ENCODE measurements at places on chromosomes 12 and 14.

- no peak for DNase-seq
These were observed 171.8 kb downstream of the FLRT2 start for GRCh38 chr14:85701763-85702162.

DNA sequence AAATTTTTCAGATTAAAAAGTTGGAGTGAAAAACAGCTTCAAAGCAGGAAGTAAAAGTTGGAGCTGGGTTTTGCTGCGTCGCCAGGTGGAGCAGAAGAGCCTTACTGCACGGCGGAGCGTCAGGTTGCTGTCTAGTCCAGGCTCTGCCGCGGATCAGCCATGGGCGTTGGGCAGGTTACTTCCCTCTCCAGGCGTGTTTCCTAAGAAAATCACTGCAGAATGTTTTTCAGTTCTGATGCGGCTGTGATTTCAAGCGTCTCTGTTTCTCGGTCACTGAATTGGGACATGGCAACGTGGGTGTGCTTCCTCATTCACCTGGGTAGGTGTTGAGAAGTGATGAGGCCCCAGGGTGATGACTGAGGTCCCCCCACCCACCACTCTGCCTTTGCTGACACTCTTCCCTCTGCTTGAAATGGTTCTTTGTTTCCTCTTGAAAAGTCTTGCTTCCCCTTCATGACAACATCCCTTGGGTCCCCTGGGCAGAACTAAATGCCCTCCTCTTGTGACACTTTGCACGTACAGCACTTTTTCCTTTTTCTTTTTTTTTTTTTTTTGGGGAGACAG is 7.6 kb downstream of the EVL start:
- no peak for DNase-seq

DNA sequence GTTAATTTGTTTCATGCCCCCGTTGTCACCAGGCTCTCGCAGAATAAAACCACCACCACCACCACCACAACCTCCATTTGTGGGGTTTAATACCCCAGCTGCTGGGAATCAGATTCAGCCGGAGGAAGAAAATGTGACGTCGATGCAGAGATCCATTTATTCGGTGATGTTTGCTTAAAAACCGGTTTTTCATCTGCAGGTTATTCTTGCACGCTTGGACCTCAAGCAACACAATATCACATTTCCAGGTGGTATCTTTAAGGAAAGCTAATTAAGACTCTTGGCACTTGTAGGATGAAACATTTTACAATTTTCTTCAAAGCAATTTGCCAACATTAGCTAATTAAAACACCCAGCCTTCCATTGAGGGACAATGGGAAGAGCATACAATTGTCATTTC is 39.8 kb downstream of the SPRING1 start:
- DNase-seq, result no peak

GRCh38 chr12:92987362-92987761 is 58.3 kb upstream of the EEA1 start:
- DNase-seq, result peak; percentile 67

DNA sequence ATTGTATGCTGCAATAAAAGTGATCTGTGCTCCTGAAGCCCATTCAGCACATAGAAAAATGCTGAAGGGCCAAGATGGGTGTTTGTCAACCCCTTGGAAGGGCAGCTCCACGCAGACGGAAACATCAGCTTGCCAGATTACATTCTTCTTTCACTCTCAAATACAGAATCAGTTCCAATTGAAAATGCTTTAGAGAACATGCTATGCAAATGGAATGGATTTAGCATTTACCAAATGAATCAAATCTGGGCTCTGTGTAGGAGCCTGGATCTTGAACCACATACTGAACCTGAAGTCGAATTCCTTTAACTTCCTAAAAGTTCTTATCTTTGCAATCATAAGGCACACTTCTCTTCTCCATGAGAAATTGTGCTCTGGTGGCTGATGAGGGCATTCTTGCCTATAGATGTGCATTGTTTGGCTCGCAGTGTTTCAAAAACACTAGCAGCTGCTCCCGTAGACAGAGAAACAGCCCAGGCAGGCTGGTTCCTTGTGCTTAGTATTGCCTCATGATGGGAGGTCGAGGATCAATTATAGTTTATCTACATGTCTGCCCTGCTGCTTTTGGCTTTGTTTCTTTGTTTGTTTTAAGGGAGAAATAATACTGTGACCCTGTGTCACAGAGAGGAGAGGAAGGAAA is 489.8 kb upstream of the FLRT2 start:
- no peak for DNase-seq

- DNase-seq, result no peak
These were observed 7.1 kb upstream of the ASCL1 start for GRCh38 chr12:102950107-102950949.

DNA sequence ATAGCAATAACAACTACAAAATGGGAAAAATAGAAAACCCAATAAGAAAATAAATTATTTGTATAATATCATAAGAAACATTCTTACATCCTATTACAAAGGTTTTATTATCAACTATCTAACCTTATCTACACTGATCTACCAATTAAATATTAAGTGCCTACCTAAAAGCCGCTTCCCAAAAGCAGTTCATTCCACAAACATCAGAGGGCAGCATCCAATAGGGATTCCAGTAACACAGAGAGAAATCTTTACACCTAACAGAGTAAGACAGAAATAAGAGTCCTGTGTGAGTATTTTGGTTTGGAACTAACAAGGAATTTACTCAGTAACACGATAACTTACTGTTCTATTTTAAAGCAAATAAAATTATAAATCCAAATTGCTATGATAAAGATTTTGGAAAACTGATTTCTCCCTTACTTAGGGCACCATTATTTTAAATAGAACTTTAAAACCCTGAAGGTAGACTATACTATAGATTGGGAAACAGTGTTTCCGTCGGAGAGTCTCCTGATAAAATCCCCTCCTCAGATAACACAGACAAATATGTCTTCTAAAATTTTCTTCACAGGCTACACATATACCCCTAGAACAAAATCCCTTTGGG is 15.0 kb downstream of the GXYLT1 start:
- peak; percentile 52 for DNase-seq

GRCh38 chr14:90403065-90403464 is 6.2 kb downstream of the CALM1 start:
- DNase-seq, result no peak

DNA sequence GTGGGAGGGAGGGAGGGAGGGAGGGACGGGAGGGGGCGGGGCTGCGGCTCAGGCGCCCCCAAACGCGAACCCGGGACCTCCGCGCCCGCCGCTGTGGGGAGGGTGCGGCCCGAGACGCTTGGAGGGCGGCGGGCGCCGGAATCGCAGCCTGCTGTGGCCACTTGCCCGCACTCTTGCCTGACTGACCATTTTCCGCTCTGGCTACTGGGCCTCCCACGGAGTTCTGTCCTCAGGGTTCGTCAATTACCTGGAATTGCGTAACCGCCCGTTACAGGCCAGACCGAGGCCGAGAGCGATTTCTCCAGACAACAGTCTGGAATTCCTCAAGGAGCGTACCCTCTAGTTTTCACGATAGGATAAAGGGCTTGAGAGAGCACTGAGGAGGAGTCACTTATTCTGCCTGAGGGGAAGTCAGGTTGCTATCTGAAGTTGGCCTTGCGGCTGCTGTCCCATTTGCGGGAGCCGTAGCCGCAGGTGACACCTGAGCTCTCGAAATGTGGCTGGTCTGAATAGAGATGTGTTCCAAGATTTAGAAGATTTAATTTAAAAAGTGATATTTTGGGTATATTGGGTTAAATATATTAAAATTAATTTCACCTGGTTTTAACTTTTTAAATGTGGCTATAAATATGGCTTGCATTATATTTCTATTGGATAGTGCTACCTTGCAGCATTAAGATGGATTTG is 446 bp upstream of the ZNF641 start:
- peak; percentile 72 for DNase-seq

DNA sequence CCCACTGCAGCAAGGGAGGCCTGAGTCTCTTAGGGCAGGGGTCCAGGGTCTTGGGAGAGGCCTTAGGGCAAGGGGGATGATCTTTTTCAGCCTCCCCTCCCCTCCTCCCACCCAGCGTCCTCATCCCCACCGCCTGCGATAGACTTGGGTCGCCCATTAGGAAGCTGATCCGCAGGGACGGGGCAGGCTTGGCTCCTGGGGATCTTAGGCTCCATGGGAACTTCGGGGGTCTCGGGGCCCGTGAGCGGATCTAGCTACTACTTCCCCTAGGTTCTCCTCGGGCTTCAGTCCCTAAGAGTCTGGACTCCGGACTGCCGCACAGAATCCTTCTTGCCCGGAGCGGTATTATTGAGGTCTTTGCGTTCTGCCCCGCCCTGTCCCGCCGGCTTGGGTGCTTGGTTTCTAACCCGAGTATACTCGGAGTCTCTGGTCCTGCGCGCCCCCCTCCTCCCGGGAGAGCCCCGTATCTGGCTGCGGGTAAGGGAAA is 2.2 kb upstream of the PTHLH start:
- no peak for DNase-seq

DNA sequence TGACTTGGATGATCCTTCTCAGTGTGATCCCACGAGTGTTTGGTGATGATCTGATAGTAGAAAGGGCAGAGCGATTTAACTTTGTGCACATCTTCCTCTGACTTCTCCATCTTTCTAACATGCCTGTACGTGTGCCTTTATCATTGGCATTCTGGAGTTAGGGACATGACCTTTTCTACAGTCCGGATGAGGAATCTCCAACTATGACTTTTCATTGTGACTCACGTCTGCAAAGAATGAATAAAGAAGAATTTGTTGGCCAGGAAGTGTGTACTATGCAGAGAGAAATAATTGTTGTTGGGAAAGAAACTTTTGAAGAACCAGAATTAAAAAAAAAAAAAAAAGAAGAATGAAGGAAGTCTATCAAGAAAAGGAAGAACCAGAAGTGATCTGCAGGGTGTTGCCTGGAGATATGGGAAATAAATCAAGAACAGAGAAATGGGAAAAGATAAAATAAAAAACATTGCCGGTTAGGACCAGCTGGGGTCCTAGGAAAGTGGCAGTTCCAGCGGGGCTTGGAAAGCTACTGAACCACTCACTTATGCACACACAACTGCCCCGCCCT is 25.3 kb downstream of the PPFIBP1 start:
- DNase-seq, result peak; percentile 16

DNA sequence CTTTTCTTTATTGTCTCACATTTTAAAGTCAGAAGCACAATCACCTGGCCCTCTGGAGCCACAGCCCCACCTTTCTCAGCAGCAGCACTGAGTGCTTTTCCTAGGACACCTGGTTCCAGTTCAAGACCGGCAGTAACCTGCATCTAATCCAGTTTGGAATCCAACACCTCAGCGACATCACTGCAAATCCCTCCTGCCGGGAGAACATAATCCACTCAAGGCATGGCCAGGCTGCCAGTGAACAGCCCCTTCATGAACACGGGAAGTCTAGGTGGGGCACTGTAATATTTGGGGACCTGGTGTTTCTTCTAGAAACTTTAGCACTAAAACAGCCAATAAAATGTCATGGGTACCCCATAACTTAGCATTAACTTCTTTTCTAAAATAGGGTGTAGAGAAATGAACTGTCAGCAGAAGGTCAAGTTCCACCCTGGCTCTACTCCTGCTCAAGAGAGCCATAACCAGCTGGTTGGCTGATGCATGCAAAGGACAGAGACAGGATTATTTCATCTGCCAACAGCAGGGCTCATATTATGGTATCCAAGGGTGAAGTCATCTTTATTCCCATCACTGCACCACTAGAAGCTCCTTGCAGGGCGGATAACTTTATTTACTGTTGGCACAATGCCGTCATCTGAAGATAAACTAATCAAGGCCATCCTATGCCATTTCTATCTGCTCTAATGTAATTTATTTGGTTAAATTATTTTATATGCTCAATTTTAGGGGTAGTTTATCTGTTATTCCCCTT is 76.7 kb downstream of the TTC7B start:
- DNase-seq, result no peak

GRCh38 chr12:94811611-94812010 is 161.3 kb upstream of the TMCC3 start:
- no peak for DNase-seq

DNA sequence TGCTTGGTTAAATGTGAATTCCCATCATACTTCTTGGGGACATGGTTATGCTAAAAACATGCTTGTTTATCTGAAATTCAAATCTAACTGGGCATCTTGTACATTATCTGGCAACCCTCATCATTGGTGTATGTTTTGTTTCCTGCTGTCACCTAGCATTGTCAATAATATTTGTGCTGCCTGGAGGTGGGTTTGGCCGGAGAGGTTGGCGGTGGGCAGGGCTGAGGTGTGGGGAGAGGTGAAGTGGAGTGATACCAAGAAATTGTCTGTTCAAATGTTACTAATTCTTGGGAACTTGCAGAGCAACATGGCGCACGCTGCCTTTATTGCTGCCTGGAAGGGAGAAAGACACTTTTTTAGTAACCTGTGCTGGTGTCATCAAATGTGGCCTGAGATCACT is 280.5 kb downstream of the VRK1 start:
- no peak for DNase-seq

- DNase-seq, result no peak
These were observed 73.6 kb upstream of the RASSF8 start for GRCh38 chr12:25884920-25885234.

- no peak for DNase-seq
These were observed 79.1 kb upstream of the EGLN3 start for GRCh38 chr14:34029921-34030334.

GRCh38 chr12:127194176-127194575 is 1072.8 kb upstream of the TMEM132C start:
- DNase-seq, result no peak

- peak; percentile 49 for DNase-seq
These were observed 153.2 kb upstream of the DDHD1 start for GRCh38 chr14:53306267-53306721.

DNA sequence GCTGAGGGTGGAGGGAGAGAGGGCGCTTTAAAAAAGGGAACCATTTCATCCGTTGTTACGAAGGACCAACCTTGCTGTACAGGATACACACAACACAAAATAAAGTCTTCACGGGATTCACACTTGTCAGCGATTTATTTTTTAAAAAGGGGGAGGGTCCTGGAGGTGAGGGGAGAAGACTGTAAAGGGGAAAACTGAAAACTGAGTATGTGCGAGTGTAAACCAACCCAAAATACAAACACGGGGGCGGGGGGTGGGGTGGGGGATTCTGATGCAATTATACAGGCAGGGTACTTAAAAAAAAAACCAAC is 499 bp upstream of the PRKAG1 start:
- DNase-seq, result no peak

DNA sequence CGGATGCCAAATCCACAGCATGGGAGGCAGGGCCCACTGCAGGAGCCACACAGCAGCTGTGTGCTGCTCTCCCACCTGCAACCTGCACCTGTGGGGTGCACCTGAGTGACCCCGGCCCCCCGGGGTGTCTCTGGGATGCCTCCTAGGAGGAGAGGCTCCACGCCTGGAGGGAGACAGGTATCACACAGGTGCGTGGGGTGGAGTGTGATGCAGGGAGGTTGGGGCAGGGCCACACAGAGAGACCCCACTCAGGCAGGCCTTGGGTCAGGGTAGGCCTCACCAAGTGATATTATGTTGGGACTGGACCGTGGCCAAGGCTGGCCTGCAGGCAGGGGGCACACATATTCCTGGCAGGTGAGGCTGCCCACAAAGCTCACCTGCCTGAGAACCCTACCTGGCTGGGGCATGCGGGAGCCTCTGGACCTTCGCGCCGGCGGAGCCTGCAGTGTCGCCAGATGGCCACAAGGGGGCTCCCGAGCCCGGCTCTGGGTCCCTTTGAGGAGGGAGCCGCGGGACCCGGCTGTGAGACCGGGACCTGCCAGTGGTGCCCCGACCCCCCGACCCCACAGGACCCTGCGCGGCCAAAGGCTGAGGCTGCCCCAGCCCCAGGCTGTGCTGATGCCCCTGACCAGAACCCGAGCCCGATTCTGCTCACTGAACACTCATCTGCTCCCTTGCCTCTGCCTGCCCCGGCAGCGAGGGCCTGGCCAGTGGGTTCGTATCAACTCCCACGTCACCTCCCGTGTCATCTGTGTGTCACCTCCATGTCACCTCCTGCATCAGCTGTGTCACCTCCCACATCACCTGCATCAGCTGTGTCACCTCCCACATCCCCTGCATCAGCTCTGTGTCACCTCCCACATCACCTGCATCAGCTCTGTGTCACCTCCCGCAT is 11.4 kb downstream of the TMEM121 start:
- DNase-seq, result no peak

All from AML-193 (cell line).